Suprapubic skin (tissue), 4 donors: ENCODE measurements at places on chromosomes 2 and 18. TPM values are rescaled to one million over a fixed set of nuclear protein-coding genes. Genes with fewer than 3 reads are reported as not detected.

- H3K4me1 ChIP-seq, result no peaks in the 10 kb centered on the region
- H3K27ac ChIP-seq, result no peak overlapping the region
- H3K4me3 ChIP-seq, result no peak overlapping the region
- no peaks in the 10 kb centered on the region for H3K27me3 ChIP-seq
- no peaks in the 10 kb centered on the region for H3K36me3 ChIP-seq
Observed at GRCh38 chr2:120203251-120204021, 19.8 kb downstream of the TMEM185B start.

DNA sequence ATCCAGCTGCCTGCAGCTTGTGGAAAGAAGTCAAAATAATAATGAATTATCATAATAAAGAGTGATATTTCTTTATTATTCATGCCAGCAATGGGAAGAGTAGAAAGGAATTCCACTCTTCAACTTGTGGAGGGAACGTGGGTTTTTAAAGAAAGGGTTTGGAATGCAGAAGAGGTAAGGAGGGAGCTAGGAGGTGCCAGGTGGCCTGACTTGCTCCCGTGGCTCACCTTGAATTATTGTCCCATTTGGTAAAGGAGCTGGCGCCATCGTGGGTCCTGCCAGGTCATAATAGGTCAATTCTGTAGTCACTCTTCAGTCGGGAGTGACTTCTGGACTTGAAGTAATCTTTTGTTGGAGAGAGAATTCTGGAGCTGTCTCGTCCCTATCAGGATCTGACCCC lies 95.2 kb upstream of the BARD1 start:
- H3K36me3 ChIP-seq, result no peaks in the 10 kb centered on the region
- no peak for DNase-seq
- no peaks in the 10 kb centered on the region for H3K27me3 ChIP-seq
- H3K4me1 ChIP-seq, result peaks cover 3% of the 10 kb centered on the region
- H3K4me3 ChIP-seq, result no peak overlapping the region

Gene KHK
- total RNA-seq, result 2.8 TPM

- no peaks in the 10 kb centered on the region for H3K27me3 ChIP-seq
- H3K4me1 ChIP-seq, result peaks cover 34% of the 10 kb centered on the region
- no peak overlapping the region for H3K27ac ChIP-seq
- H3K4me3 ChIP-seq, result no peak overlapping the region
- no peak for DNase-seq
Observed at GRCh38 chr2:64866797-64867196, 122.4 kb upstream of the SLC1A4 start.

Gene ADGRF3
- total RNA-seq, result 0.19 TPM

GRCh38 chr2:134540990-134541389 lies 177.8 kb downstream of the TMEM163 start:
- no peaks in the 10 kb centered on the region for H3K4me1 ChIP-seq
- H3K27ac ChIP-seq, result no peak overlapping the region
- DNase-seq, result no peak

GRCh38 chr2:225090746-225091145 lies 48.5 kb upstream of the DOCK10 start:
- no peak for DNase-seq
- H3K27ac ChIP-seq, result no peak overlapping the region
- no peak overlapping the region for H3K4me3 ChIP-seq
- H3K36me3 ChIP-seq, result no peaks in the 10 kb centered on the region
- H3K27me3 ChIP-seq, result peaks cover 4% of the 10 kb centered on the region

Gene VWA3B
- total RNA-seq, result not detected

GRCh38 chr2:29775937-29776336 lies 145.4 kb downstream of the ALK start:
- peaks cover 3% of the 10 kb centered on the region for H3K27me3 ChIP-seq
- DNase-seq, result no peak
- no peak overlapping the region for H3K27ac ChIP-seq
- no peaks in the 10 kb centered on the region for H3K36me3 ChIP-seq
- no peak overlapping the region for H3K4me3 ChIP-seq

DNA sequence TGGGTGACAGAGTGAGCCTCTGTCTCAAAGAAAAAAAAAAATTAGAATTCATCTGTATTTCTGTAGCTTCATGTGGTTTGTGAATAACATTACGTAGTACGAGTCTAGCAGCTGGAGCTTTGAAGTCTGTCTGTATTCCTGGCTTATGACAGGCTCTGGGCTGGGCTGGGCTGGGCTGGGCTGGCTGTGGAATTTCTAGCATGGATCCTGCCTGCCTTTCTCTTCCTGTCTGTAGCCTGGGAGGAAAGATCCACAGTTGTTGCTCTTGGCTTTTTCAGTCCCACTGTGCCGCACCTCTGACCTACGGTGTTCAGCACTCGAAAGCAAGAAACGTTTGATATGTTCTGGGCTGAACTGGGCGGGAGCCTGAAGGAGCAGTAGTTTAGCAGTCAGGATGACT lies 55.4 kb downstream of the BOLA3 start:
- H3K36me3 ChIP-seq, result peaks cover 84% of the 10 kb centered on the region
- H3K4me3 ChIP-seq, result no peak overlapping the region
- DNase-seq, result no peak
- H3K4me1 ChIP-seq, result no peaks in the 10 kb centered on the region
- no peaks in the 10 kb centered on the region for H3K27me3 ChIP-seq

- no peak for DNase-seq
- no peak overlapping the region for H3K27ac ChIP-seq
- H3K4me3 ChIP-seq, result no peak overlapping the region
- H3K4me1 ChIP-seq, result peaks cover 4% of the 10 kb centered on the region
- no peaks in the 10 kb centered on the region for H3K27me3 ChIP-seq
Observed at GRCh38 chr18:41906528-41907146, 48.4 kb upstream of the PIK3C3 start.
